ENCODE measurements at places on chromosomes 11 and 22.

DNA sequence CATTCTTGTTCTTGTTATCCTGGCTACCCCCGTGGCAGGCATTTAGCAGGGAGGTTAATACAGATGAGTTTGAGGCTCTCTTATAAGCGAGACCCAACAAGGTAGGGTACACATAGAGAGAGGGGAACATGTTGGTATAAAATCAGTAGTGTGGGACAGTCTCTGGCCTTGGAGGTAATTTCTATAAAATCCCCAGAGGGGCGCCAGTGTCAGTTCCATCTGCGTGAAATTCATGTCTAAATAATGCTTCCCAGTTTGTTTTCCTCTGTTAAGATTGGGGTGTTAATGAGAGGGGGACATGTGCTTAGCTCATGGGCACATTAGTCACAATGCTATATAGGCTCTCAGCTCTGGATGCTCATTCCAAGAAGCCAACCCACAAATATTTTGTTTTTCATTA, 150.7 kb downstream of the MYO18B start:
- peak; percentile 39 for DNase-seq

DNA sequence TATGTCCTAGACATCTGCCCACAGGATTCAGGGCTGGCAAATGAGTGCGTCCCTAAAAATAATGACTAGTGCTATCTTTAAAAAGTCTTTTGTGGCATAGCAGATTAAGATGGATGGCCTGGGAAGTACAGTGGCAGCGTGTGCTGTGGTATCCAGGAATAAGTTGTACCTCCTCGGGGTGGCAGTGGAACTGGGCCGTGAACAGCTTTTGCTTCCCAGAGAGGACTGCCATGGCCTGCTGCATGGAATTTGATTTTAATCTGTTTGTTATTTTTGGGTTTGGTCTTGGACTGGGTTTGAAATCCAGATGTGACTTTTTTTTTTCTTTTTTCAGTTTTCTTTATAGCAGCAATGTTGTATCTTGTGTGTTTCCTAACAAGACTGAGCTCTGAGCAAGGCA, 71.3 kb upstream of the PARVG start:
- DNase-seq: no peak

GRCh38 chr11:75633409-75634066, 35.3 kb downstream of the MAP6 start:
- DNase-seq: no peak

DNA sequence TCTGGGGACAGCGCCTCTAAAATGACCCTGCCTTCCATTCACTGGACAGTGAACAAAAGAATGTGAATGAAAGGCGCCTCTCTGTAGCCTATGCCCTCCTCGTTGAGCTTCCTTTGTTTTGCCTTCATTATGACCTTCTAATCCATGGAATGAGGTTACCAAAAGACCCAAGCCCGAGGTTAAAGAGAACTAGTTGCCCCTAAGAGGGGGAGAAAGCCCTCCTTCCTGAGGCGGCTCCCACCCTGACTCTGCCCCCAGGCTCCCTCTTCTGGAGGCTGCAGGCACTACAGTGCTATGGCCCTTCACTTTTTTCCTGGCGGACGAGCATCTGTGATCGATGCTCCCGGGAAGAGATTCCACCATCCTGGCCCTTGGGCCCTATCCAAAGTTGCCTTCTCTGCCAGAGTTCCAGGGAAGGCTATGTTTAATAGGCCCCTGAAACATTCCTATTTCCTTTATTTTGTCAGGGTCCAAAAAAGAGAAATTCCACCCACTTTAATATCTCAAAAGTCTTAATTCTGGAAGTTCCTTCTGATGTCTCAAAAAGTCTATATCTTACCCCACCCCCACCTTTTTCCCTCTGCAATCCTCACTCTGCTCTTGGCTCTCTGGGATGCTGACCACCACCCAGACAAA, 147.3 kb downstream of the FEZ1 start:
- DNase-seq: peak; percentile 59

DNA sequence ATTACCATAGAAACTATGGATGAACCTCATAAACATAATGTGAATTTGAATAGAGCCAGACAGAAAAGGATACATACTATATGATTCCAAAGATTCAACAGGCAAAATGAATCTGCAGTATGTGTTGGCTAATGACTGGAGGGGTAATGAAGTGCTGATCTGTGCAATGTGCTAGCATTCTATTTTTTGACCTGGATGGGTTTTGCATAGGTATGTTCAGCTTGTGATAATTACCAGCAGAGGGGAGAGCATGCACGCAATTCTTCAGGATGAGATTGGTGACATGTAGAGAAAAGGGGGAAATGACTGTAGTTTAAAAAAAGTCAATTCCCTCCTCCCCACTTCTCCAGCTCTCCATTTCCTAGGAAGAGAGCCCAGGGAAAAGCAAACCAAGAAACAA, 618 bp upstream of the CCDC81 start:
- no peak for DNase-seq

DNA sequence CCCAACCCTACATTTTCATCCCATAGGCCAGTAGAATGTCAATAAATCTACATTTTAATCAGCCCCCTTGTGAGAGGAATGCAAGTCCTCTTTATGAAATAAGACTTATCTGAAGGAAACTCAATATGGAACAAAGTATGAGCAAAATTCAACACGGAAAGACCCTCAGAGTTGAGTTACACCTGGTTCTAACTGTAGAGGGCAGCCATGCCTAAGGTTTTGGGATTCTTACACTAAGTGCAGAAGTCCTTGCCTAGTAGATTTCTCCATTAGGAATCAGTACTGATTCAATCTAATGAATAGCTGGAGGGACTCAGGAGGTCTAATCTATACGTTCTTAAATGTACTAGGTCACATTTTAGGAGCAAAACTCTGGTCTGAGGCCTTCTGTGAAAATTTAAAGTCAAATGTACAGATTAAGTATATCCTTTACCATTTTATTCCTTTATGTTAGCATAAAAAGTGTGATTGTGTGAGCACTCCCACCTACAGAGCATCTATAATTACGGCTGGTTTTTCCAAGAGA, 904.5 kb downstream of the DLG2 start:
- peak; percentile 36 for DNase-seq

Data from NCI-H1092 treated with DMSO at 0.1 percent for 48 hours (cell line).